Hematopoietic multipotent progenitor cell (in vitro differentiated cells): ENCODE measurements at places on chromosomes 1 and 21.

- DNase-seq: no peak
Observed at GRCh38 chr1:217462159-217462558, 168.7 kb downstream of the GPATCH2 start.

DNA sequence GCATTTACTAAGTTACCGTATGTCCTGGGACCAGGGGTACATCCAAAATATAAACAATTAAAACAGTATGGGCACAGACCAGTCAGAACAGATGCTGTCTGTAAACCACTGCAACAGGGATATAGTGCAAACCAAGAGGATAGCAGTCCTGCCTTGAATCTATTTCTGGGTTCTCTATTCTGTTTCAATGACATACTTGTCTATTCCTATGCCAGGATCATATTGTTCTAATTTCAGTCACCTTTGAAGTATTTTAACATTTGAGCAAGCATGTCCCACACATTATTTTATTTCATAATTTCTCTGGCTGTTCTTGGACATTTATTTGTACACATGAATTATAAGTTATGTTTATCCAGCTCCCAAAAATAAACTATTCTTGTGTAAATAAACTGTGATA lies 28.2 kb upstream of the SYDE2 start:
- DNase-seq: no peak

GRCh38 chr1:54867717-54868057 lies 19.3 kb downstream of the DHCR24 start:
- DNase-seq: no peak

GRCh38 chr1:32886004-32886827 lies at the start of gene HPCA:
Gene HPCA (plus strand): TSS chr1:32886491. CDS start chr1:32888899, 2,408 bp downstream.
- DNase-seq: peak; percentile 75

- peak; percentile 82 for DNase-seq
Observed at GRCh38 chr1:184051485-184052193, at the start of gene TSEN15. Gene TSEN15 (plus strand): TSS chr1:184051730. CDS start chr1:184051756, 26 bp downstream.
